ENCODE measurements at places on chromosomes 16 and 17.

GRCh38 chr16:23469814-23470213 is 16.8 kb upstream of the COG7 start:
- no peak for DNase-seq

GRCh38 chr17:17305281-17305801 is 2.2 kb downstream of the NT5M start:
- DNase-seq = peak; percentile 84

DNA sequence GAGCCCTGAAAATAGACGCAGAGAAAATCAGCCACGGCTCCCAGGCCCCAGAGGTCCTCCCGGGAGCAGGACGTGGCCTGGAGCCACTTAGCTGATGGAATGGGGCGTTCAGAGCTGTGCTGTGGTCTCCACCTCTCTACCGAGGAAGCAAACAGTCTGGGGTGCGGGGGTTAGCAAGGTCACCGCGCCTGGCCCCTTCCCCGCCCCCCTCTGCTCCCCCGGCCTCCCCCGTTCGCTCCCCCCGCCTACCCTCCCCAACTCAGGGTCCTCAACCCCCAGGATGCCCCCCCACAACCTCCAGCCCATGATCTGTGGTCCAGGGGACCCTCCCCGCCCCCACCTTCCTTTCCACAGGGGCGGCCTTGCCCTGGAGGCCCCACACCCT is 20.6 kb upstream of the C1QTNF8 start:
- DNase-seq = no peak

DNA sequence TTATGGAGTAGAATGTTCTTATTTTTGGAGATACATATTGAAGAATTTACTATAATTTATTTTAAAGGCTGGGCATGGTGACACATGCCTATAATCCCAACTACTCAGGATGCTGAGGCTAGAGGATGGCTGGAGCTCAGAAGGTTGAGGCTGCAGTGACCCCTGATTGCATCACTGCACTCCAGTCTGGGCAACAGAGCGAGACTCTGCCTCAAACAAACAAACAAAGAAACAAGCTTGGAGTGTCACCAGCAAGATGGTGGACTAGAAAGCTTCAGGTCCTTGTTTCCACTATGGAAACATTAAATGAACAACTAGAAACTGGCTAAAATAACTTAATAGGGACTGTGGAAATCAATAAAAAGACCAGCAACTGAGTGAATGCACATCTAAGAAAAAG is 17.9 kb upstream of the GPT2 start:
- no peak for DNase-seq

GRCh38 chr16:179211-180092 is 807 bp upstream of the HBQ1 start:
- no peak for DNase-seq

DNA sequence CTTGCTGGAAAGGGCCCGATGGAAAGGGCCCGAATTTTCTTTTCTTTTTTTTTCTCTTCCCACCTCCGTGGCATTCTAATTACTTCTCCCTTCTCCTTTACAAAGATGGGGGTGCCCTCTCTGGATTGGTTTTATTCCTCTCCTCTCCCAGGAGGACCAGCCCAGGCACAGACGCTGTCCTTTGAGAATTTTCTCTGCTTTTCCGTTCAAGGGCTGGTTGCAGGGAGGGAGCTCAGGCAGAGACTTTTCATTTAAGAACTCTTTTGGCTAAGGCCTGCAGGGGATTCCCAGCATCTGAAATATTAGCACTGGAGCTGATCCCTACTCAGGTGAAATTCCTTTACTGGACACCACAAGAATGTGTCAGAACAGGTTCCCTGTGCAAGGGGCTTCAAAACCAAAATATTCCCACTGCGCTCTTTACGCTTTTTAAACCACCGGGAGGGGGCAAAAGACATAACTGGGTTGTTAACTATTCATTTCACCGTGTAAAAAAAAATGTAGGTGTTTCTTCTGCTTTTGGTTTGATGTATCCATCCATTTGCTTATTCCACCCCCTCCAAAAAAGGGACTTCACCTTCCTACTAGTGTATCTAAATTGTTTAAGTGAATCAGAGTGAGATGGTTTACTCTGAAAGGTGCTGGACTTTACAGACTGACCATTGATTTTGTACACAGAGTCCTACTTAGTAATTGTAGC is 1.4 kb downstream of the NFAT5 start:
- DNase-seq = no peak

DNA sequence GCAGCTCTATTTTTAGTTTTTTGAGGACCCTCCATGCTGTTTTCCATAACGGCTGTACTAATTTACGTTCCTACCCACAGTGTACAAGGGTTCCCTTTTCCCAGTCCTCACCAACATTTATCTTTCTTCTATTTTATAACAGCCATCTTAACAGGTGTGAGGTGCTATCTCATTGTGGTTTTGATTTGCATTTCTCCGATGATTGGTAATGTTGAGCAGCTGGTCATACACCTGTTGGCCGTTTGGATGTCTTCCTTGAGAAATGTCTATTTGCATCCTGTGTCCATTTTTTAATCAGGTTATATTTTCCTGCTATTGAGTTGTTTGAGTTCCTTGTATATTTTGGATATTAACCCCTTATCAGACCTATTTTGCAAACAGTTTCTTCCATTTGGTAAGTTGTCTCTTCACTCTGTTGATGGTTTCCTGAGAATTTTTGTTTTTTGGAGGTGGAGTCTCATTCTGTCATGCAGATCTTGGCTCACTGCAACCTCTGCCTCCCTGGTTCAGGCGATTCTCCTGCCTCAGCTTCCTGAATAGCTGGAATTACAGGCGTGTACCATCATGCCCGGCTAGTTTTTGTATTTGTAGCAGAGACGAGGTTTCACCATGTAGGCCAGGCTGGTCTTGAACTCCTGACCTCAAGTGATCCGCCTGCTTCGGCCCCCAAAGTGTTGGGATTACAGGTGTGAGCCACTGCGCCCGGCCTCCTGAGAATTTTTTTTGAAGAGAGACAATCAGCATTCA is 279.6 kb downstream of the SNX29 start:
- no peak for DNase-seq

DNA sequence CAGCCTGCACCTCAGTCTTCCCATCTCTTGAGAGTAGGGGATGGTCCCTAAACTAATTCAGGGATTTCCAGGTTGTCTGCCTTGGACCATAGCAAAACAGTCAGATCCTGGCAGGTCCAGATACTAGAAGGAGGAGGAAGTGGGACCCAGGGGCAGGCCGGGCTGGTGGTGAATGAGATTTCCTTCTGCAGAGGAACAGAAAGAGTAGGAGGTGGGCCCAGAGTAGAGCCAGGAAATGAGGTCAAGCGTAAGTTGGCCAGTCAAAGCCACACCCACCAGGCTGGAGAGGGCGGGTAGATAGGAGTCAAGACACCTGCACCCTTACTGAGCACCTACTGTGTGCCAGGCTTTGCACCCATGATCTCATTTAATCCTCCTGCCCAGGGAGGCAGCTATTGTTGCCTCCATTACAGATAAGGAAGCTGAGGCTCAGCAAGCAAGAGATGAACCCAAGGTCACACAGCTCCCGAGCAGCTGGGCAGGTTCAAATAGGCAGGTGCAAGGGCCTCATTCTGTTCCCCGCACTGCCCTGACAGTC is 2.6 kb downstream of the CDH5 start:
- peak; percentile 74 for DNase-seq

DNA sequence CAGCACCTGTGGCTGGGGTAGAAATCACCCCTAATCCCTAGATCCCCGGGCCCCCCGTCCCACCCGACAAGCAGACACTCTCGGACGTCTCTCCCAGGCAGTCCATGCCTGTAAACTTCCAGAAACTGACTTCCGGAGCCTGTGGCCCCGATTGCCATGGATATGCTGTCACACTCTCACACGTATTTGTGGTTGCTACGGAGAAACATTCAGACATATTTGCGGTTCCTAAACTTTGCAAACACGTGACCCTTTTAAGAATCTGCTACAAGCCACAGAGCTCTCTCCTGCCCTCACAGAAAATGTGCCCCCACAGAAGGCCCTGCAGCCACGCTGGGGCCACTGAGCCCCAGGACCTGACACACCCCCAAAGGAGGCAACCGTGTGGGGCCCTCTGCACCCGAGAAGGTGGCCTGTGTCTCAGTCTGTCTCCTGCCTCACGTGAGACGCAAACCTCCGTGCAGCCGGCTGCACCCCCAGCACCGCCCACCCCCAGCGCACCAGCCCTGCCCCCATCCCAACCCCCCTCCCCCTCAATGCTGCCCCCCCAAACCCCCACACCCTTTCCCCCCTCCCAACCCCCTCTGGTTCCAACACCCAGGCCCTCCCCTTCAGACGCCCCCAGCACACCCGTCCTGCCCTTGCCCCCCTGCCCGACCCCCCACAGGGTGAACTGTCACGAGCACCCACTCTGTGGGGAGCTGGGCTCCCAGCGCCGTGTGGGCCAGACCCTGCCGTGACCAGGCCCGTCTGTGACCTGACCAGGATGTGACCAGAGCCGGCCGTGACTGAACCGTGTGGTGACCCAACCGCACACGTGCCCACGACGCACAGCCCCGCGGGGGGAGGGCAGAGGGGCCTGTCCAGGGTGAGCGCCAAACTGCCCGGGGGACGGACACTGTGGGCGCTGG is 66.3 kb upstream of the METRNL start:
- DNase-seq = no peak

- DNase-seq = no peak
Measured at GRCh38 chr17:17685775-17686291, 4.6 kb downstream of the RAI1 start.

DNA sequence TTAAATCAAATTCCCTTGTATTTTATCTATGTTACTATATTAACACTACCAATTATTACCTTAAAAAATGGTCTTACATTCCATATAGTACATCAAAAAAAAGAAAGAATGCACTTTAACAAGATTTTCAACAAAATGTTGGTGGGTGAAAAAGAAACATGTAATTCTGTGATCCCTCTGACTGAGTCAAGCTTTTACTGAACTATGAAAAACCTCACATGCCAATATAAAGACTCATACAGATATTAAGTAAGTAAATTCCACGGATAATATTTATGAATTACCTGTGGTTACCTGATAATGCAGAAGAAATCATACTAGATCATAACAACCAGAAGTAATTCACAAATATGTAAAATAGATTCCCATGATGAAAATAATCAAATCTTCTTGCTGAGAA is 12.4 kb downstream of the COIL start:
- DNase-seq = no peak

- DNase-seq = no peak
Measured at GRCh38 chr16:22804893-22805292, 9.1 kb upstream of the HS3ST2 start.

- no peak for DNase-seq
Measured at GRCh38 chr17:1521086-1521640, 4.8 kb upstream of the INPP5K start.

- no peak for DNase-seq
Measured at GRCh38 chr16:11683145-11683544, 14.9 kb downstream of the SNN start.

GRCh38 chr17:58786586-58787295 is 31.1 kb downstream of the PPM1E start:
- DNase-seq = no peak

GRCh38 chr16:84575914-84576313 is 42.0 kb downstream of the COTL1 start:
- DNase-seq = no peak

DNA sequence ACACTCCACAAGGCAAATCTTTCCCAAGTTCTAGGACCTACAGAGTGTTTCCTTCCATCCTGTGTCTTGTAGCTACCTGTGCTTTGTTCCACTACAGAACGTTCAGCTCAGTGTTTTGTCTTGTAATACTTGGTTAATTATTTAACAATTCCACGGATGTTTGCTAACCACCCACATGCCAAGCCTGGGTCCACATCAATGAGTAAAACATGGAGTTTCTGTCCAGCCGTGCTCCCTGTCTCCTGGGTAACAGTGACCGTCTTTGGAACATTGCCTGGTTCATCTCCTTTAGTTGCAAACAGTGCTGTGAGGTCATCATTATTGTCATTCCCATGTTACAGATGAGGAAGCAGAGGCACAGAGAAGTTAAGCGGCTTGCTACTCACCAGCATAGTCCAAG is 41.3 kb downstream of the IRF8 start:
- peak; percentile 72 for DNase-seq

DNA sequence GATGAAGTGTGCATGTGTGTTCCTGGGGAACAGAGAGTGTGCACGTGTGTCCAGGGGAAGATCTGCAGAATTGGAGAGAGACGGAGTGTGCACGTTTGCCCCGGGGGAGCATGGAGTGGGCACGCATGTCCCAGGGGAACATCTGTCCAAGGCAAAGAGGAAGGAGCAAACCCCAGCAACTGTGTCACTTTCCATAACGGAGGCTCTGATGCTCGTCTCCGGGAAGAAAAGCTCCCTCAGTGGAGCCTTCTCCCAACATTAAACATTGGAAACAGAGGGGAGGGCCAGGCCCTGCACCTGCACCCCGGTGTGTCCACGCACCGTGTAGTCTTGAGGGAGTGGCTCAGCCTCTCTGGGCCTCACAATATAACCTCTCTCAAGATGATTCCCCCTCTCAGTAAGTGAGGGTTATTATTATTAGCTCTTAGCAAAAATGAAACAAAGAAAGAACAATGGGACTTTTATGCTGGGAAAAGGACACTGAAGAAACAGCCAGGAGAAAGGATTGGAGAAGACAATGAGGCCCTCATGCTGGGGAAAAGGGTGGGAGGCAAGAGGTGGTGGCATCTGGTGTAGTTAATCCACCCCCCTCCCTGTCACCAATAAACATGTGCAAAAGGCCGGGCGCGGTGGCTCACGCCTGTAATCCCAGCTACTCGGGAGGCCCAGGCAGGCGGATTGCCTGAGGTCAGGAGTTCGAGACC is 7.6 kb downstream of the RAB40B start:
- no peak for DNase-seq

GRCh38 chr17:67109111-67109510 is 64.8 kb downstream of the CACNG1 start:
- DNase-seq = no peak

DNA sequence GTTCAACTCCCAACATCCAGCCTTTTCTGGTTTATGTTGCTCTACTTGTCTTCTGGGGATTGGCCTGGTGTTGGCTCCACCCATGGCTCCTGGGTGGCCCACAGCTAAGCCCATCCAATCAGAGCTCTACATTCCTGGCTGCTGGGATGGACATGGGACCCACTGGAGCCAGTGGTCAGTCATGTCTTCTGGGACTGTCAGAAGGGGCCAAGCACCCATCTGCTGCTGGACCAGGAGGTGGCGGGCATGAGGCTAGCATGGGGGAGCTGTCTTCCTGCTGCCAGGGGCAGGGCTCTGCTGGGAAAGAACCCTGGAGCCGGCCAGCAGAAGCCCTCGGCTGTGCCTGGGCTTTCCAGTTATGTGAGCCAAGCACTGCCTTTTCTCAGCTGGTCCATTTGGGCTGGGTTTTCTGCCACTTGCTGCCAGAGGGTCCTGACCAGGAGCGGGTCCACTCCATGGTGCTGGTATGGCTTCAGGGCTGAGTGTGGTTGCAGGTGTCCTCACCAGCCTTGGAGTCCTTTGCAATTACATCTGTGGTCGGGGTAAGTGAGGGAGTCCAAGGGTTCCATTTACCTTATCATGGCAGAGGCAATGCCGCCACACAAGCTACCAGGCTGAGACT is 17.4 kb upstream of the ZNF469 start:
- no peak for DNase-seq

GRCh38 chr17:74342224-74342623 is 16.2 kb downstream of the KIF19 start:
- DNase-seq = no peak

GRCh38 chr16:74564451-74564984 is 42.4 kb downstream of the GLG1 start:
- DNase-seq = no peak

GRCh38 chr16:70473446-70474319 is 19.3 kb downstream of the FCSK start:
- no peak for DNase-seq

GRCh38 chr17:55264278-55264644 is 499 bp upstream of the HLF start:
- DNase-seq = peak; percentile 17

All from suppressor macrophage (primary cell).